Non-pigmented ciliary epithelial cell (primary cell): ENCODE measurements at places on chromosomes 6 and 20.

DNA sequence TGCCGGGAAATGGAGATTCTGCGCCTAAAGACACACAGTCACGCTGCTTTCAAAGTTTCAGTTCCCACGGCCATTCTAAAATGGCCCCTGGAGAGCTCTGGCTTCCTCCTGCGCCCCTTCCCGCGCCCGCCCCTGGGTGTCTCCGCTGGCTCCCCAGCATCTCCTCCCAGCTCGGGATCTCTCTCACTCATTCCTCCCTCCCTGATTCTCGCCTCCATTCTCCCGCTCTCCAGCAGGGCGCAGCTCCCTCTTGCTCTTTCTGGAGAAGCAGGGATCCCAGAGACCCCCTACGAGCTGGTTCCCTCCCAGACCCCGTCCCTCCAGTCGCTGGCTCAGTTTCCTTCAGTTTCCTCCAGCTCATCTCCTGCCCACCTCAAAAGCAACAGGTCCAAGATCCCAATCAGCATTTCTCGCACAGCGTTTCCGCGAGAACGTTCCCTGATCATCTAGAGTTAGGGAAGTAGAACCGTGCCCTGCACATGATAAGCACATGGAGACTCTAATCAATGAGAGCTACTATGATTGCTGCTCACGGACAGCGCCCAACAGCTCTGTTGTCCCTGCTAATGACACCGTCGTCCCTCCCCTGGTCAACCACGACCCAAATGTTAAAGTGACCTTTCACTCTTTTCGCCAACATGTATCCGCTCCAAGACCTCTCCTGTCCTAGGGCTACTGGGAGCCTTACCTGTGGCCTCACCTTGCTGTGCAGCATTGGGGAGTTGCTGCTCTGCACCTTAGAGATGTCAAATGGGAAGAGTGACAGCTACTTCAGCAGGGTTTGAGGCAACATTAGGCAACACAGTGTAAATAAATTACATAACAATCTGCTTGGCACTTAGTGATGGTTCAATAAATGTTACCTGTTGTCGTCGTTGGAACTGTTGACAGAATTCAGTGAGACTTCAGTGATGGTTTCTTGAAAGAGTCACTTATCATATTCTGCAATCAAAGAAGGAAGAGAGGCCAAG is 218.5 kb upstream of the QKI start:
- DNase-seq, result no peak

DNA sequence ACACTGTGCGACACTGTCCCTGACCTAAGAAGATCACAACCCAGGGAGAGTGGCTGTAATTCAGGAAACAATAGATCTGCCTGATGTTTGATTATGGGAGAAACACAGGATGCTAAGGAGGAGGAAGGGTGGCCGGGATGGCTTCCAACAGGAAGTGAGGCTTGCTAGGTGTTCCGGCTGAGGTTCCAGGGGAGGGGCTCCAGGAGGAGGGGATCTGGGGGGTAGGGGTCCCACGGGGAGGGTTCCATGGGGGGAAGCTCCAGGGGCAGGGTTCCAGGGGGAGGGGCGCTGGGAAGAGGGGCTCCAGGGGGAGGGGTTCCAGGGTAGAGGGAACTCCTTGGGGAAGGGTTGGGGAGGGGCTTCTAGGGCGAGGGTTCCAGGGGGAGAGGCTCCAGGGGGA is 48.6 kb downstream of the DAAM2 start:
- no peak for DNase-seq

- no peak for DNase-seq
These were observed 59.6 kb downstream of the PPP1R14C start for GRCh38 chr6:150202404-150202803.

DNA sequence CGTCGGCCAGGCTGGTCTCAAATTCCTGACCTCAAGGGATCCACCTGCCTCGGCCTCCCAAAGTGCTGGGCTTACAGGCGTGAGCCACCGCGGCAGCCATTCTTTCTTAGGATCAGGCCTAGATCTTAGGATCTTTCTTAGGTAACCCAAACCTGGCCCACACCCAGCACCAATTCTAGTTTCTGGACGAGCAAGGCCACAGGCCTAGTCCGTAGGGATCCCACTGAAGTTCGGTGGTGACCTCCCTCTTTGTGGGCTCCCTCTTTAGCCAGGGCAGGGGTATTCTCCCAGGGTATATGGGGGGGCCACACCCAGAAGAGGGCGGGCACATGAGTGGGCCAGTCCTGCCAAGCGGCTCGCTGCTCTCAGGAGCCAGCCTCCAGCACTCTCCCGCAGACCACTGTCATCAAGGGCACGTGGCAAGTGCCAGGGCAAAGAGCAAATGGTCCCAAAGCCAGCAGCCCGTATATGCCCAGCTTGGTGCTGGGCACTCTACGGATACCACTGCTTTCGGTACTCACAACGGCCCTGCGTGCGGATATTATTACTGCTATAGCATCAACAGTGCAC is 6.5 kb downstream of the PXDC1 start:
- no peak for DNase-seq

DNA sequence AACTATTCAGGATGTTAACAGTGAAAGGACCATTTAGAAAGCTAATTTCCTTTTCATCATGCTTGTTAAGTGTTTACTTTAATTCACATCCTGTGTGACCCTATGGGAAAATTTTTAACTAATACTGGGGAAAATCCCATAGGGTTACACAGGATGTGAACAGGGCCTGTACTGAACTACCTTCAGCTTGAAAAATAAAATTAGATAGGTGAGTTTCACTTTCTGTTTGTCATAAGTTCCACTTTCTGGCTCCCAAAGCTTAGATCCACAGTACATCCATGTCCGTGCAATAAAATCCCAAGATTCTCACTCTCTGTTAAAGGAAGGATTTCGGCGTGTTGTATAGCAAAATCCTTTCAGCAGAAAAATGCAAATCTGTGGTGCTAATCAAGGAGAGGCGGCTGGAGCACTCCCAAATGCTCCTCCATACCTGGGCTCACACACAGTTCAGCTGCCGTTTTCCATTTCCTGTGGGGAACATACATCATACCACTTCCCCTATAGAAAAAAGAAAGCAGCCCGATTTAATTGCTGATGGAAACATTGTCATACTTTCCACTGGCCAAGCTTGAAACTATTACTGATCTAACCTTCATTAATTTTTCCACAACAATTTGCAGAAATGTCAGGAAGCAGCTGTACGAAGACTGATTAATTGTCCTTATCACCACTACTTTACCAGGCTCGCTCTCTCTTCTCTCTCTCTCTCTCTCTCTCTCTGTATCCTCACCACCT is 125.2 kb downstream of the HIVEP2 start:
- DNase-seq, result no peak

- DNase-seq, result no peak
These were observed 162.2 kb downstream of the BCAS1 start for GRCh38 chr20:53907968-53908751.

DNA sequence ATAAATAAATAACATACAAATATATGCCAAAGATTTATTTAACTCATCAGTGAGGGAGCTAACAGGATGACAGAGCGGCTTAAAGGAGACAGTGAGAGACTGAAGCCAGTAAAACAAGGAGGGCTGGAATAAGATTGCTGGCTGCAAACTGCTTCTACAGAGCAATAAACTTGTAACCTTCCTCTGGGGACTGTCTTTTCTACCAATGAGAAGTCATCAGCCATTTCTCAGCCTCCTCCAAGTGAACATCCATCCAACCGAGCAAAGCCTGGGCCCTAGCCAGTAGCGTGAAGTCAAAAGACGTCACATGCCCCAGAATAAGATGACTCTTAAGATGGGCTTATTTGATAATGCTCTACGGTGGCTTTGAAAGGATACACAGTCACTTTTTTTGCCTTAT is 42.5 kb downstream of the CPXM1 start:
- no peak for DNase-seq

GRCh38 chr20:33654680-33655161 is 7.4 kb upstream of the C20orf144 start:
- DNase-seq, result no peak
